ENCODE measurements at places on chromosomes 1 and 21.

DNA sequence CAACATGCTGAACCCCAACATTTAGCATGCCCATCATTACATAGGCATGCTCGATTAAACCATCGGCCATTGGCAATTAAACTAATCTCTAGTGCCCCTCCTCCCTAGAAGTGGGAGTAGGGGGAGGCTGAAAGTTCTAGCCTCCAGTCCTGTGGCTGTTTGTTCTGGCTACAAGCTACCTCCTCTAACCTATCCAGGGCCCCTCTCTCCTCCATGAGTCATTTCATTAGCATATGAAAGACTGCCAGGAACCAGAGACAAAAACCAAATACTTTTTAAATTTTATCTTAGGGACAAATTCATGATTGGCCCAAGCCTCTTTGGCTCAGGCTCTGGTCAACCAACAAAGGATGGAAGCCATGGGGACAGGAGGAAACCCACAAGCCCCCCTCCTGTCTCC, 231.1 kb downstream of the CACNA1E start:
- DNase-seq = no peak

DNA sequence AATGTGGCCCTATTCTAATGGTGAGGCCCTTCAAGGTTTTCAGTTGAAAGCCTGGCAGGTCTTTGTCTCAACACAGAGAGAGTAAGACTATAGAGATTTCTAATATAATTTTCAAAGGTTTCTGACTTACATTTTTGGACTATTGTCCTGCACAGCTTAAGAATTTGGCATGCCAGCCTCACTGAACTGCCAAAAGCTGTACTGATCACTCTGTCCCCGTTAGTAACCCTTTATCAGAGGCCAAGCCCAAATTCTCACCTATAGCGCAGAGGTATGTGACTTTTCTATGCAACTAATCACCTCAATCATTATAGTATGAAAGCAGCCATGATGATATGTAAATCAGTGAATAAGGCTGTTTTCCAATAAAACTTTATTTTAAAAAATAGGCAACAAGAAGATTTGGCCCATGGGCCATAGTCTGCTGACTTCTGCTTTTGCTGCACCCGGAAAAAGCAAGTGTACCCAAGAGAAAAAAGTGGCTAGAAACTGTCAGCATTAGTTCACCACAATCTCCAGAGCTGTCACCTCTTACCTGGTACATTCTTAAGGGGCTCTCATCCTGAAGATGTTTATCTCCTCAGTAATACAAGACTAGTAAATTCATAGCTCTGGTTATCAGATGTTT, 85.4 kb downstream of the PIGK start:
- DNase-seq = no peak

- no peak for DNase-seq
These were observed 21.4 kb upstream of the LRRC38 start for GRCh38 chr1:13535227-13535626.

- DNase-seq = no peak
These were observed 777.5 kb upstream of the ADGRL2 start for GRCh38 chr1:81023187-81023724.

- peak; percentile 83 for DNase-seq
These were observed 46.8 kb upstream of the A3GALT2 start for GRCh38 chr1:33367485-33368405.

DNA sequence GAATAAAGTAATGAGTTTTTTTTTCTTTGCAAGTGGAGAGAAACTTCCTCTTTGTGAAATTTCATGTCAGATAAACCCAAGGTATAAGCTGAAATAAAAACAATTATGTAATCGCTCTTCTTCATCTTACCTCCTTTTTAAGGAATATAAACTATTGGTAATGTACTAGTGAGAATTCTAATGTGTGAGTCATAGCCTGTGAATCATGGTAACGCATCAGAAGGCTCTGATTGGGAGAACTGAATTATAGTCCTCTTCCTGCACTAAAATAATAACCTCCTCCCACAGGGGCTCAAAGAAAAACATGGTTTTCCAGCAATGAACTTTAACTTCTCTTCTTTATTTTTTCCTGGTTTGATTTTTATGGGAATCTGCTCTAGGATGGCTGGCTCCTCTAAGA, 57.1 kb upstream of the COX20 start:
- DNase-seq = no peak

GRCh38 chr1:155175927-155176371, 2.3 kb downstream of the TRIM46 start:
- DNase-seq = no peak

- no peak for DNase-seq
These were observed 333.4 kb upstream of the PKN2 start for GRCh38 chr1:88350648-88351047.

- no peak for DNase-seq
These were observed 38.0 kb downstream of the ERG start for GRCh38 chr21:38460171-38460742.

GRCh38 chr1:81547912-81548303, 252.8 kb upstream of the ADGRL2 start:
- DNase-seq = no peak

DNA sequence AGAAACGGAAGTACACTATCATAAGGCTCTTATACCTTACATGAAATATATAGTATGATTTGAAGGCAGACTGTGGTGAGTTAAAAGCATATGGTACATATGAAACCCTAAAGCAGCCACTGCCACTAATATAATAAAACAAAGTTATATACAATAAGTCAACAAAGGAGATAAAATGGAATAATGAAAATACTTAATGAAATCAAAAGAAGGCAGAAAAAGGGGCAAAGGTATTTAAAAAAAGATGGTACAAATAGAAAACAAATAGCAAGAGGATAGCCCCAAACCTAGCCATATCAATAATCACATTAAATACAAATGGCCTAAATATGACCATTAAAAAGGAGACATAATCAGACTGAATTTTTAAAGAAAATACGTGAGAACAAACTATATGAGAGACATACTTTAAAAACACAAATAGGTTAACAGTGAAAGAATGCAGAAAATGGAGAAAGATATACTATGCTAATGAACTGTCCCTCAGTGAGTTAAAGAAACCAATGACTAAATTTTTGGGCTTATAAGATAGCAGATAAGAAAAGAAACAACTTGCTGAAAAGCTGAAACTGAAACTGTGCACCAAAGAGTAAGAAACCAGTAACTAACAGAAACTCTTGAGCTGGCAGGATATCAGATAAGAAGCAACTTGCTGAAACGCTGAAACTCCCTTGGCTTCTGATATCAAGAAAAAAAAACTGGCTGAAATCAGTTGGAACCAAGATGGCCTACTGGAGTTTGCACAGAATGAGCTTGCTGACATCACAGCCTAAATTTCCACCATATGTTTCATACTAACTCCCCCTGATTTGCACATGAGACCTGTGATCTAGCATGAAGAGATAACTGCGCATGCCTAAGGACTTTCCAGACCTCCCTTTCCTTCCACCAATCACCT, 44.3 kb upstream of the IL10 start:
- DNase-seq = no peak

DNA sequence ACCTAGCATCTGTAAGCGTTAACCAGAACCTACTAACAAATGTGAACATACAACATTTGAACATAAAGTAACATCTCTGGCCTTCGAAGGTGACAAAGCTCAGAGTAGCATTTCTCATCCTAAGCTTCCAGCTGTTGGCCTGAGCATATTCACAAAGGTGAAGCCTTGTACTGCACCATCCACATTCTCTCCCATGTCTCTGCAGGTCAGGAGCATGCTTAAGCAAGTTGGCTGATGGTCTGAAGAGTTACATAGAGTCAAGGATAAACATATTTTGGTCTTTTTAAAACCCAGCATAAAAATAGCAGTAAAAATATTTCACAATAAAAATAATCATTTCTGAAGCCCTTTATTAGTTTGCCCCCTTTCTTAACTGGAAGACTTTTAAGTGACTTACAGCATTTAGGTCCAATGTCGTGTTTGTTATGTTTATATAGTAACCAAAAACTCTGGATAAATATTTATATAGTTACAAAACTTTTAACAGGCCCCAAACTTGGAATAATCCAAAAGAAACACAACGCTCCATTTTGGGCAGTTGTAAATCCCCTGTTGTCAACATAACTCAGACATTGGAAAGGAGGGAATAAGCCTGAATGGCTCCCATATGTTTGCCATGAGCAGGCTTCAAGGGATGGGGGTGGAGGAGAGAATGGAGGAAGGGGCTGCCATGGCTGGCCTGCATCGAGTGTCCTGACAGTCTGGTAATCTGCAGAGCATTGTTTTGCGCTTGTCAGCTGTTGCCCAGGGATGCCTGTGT, 42.8 kb upstream of the ENAH start:
- DNase-seq = no peak

DNA sequence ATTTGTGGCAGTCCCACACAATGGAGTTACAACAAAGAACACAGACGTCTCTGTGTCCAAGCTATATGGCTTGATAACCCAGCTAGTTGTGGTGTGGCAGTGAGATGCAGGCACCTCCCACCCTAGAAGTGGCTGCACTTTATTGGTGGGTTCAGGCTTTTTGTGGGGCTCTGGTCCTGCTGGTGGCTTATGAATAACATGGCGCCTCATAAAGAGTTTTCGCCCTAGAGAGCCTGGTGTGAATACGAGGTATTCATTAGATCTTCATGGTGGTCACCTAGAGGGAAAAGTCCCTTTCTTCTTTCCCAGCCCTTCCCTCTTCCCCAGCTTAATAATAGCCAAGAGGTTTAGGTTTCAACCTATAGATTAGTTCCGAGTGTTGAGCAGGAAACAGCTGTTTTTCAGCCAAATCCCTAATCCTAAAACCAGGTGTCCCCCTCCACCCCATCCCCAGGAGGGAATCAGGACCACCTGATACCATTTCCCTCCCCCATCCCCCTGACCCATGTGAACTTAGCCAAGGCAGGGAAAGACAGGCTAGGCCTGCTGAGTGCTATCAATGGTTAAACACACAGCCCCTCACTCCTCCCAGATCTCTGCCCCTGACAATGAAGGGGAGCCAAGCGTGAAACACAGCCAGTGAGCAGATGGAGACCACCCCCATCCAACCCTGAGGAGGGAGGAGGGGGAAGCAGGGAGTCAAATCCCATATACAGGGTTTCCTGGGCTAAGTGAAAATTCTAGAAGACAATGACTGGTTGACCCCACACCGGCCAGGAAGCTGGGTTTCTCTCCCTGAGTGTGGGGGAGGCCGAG, 58.2 kb downstream of the NFASC start:
- no peak for DNase-seq

- no peak for DNase-seq
These were observed 174.6 kb downstream of the GABPA start for GRCh38 chr21:25909341-25909740.

DNA sequence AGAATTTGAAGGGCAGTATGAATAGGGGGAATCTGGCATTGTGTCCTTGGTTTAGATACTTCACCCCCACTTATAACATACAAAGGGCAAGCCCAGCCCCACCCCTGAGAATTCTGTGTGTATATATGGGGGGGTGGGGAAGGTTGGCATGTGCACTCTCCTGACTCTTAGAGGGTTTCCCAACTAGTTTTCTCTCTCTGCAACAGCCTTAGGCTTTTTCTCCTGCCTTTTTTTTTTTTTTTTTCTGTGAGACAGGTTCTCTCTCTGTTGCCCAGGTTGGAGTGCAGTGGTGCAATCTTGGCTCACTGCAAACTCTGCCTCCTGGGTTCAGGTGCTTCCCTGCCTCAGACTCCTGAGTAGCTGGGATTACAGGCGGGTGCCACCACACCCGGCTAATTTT, 2.9 kb upstream of the ZBED6 start:
- DNase-seq = no peak

- no peak for DNase-seq
These were observed 75.2 kb upstream of the TEKT2 start for GRCh38 chr1:36008546-36009197.

DNA sequence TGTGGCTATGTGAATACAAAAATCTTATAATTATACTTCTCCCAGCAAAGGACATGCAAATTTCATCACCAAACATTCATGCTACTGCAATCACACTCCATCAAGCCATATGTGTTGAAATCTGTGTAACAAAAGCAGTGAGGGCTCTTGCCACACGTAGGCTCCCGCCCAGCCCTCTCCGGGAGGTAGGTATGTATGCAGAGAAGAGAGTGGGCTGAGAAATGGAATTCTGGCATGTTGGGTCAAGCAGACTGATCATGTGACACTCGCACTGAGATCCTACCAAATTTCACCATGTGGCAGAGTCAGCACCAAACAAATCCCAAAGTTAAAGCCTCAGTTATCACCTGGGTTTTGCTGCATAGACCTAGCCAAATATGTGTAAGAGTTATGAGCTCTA, 49.7 kb downstream of the APP start:
- no peak for DNase-seq

GRCh38 chr1:206933333-206933945, 11.7 kb upstream of the FCMR start:
- no peak for DNase-seq

DNA sequence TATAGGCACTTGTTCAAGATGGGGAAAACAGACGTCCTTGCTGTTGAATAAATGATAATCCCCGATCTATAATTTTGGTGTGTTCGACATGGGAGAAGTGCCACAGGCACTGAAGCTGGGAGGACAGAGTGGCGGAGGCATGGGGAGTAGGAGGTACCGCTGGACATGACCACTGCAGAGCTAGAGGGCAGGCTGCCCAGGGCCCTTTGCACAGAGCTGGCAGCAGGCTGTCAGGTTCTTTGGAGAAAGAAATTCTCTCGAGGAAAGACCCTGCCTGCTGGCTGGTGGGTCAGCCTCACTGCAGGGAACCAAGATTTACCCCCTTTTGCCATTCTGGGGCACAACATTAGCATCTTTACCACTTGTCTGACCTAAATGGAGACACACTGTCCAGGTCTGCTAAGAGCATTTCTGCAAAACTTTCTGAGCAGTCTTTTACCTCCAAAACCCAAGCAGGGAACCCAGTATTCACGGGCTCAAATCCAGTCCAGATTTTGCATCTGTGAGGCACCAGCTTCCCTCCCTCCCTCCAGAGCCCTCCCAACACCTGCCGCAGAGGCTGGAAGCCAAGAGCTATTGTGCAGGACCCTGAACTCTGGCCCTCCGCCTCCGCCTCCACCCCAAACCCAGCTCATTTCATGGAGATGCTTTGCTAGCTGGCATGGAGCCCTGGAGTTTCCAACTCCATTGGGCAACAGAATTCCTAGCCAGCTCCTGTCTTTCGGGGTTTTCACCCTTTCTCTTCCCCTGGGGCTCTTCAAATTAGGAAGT, 142.3 kb downstream of the PLXNA2 start:
- peak; percentile 97 for DNase-seq

DNA sequence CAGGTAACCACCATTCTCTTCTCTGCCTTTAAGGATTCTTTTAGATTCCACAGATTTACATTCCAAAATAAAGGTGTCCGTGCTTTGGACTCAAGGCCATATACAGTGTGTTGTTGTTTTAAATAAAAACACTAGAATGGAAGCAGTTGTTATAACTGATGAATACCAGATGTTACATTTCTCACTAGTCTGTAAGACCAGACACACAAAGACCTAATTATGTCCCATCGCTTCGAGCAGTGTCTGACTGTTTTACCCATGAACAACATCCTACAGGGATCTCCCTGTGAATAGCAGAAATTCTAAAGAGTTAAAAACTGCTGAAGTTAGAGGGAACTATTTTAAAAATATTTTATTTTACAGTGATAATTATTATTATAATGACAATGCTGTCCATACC, 574.7 kb upstream of the ZP4 start:
- DNase-seq = no peak

GRCh38 chr21:33449616-33450015, 30.2 kb downstream of the TMEM50B start:
- no peak for DNase-seq

GRCh38 chr1:178533121-178533946, 20.4 kb downstream of the TEX35 start:
- DNase-seq = no peak

- DNase-seq = no peak
These were observed 128.3 kb upstream of the TNR start for GRCh38 chr1:175871647-175872046.

- DNase-seq = no peak
These were observed 23.9 kb downstream of the CACHD1 start for GRCh38 chr1:64493831-64494230.

GRCh38 chr21:32131960-32132359, 146.9 kb downstream of the MIS18A start:
- DNase-seq = no peak

All from NCI-H1092 (cell line).